ENCODE measurements at places on chromosomes 3 and 15. TPM values are rescaled to one million over a fixed set of nuclear protein-coding genes. Genes with fewer than 3 reads are reported as not detected.

DNA sequence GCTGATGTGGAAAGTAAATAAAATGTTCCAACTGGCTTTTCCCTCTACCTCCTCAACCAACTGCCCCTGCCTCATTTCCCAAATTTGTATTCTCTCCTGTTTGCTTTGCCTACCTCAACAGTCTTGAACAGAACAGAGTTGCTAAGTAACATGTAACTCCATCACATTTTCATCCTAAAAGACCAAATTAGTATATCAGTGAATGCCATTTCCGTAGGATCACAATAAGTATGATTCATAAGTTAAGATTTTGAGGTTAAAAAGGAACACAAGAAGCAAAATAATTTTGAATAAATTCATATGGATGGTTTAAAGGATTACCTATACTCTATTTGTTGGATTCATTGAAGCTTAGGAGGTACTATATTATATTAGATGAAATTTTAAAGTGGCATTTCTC, 154.9 kb downstream of the ECT2 start:
- no peak for DNase-seq

- no peak for DNase-seq
Measured at GRCh38 chr3:57892423-57892822, 115.8 kb upstream of the FLNB start.

DNA sequence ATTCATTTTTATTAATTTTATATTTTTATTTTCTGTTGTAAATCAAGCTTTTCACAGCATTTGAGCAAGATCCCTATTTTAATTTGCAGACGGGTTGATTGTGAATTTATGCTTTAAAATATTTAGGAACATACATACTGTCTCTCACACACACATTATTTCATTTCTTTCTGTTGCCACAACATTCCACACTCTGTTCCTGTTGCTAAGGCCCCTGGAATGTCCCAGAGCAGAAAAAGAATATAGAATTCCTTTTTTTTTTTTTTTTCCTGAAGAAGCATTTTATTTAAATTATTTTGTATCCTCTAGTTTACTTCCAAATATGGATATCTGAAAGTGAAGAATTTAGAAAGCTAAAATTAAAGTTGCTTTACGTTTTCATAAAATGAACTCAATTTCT, 36.8 kb upstream of the SCAANT1 start:
- peak; percentile 58 for DNase-seq

- no peak for DNase-seq
Measured at GRCh38 chr15:92627014-92627413, 28.6 kb downstream of the FAM174B start.

DNA sequence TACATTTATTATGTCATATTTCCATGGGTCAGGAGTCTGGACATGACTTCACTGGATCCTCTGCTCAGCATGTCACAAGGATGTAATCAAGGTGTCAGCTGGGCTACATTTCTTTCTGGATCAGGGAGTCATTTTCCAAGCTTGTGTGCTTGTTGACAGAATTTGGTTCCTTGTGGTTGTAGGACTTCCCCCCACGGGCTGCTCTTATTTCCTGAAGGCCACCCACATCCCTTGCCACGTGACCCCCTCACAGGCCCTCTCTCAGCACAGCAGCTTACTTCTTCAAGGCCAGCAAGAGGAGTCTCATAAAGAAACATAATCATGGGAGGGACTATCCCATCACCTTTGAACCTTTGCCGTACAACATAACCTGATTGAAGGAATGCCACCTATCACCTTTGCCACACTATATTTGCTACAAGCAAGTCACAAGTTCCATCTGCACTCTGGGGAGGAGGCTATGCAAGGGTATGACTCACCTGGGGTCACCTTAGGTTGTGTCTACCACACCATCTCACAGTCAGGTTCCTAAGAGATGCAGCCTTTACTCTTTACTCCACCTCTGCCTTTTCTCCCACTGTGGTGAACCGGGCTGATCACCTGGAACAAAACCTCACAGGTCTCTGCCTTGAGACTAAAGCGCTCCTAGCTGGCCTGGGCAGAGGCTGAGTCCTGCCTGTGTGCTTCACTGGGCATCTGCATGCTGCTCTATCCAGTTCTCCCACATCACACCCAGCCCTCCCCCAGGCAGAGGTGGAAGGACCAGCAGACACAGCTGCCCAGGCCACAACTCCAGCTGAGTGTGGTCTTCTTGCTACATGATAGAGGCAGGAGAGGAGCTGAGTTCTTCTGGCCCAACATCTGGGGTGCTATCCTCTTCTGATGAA, 13.5 kb downstream of the RAB6B start:
- no peak for DNase-seq

GRCh38 chr15:64066451-64066850, 20.2 kb upstream of the DAPK2 start:
- DNase-seq = no peak

CHST2 gene
- total RNA-seq = 16.5 TPM

ZBED2 gene
- total RNA-seq = under 0.01 TPM

ZDHHC19 gene
- not detected for total RNA-seq

ERICH6 gene
- total RNA-seq = under 0.01 TPM

All from osteoblast (primary cell).